ENCODE measurements at places on chromosomes 5 and 9. TPM values are rescaled to one million over a fixed set of nuclear protein-coding genes. Genes with fewer than 3 reads are reported as not detected.

The PDE8B gene
- total RNA-seq = under 0.01 TPM

The PCDHB10 gene
- 0.18 TPM for total RNA-seq

DNA sequence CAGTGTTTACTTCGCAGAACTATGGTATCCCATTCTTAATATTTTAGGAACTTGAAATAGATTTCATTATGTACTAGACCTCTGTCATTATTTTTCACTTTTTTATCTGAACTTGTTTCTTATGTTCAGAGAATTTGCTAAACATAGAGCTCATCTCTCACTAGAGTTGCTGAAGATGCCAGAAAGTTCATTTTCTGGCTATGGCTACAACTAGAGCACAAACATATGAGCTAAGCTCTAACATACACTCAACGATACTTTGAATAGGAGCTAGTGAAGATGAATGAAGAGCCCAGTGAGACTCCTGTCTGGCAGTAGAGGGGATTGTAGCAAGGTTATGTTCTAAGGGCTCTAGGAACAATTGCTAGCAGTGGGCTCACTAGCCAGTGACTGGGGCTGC lies 582.2 kb downstream of the KIF4B start:
- no peaks in the 10 kb centered on the region for H3K27me3 ChIP-seq
- no peak for DNase-seq
- H3K27ac ChIP-seq = no peak overlapping the region
- no peaks in the 10 kb centered on the region for H3K4me1 ChIP-seq
- no peaks in the 10 kb centered on the region for H3K36me3 ChIP-seq

- no peaks in the 10 kb centered on the region for H3K4me1 ChIP-seq
- H3K27ac ChIP-seq = no peak overlapping the region
- H3K36me3 ChIP-seq = no peaks in the 10 kb centered on the region
- peak; percentile 11 for DNase-seq
- H3K27me3 ChIP-seq = no peaks in the 10 kb centered on the region
Measured at GRCh38 chr5:131460867-131461572, 174.0 kb downstream of the RAPGEF6 start.

GRCh38 chr5:124289130-124289529 lies 457.3 kb downstream of the ZNF608 start:
- no peak for DNase-seq
- peaks cover 5% of the 10 kb centered on the region for H3K27me3 ChIP-seq
- no peaks in the 10 kb centered on the region for H3K36me3 ChIP-seq
- H3K27ac ChIP-seq = no peak overlapping the region
- no peak overlapping the region for H3K4me3 ChIP-seq

- no peak overlapping the region for H3K27ac ChIP-seq
- H3K36me3 ChIP-seq = no peaks in the 10 kb centered on the region
- no peaks in the 10 kb centered on the region for H3K4me1 ChIP-seq
- no peaks in the 10 kb centered on the region for H3K27me3 ChIP-seq
Measured at GRCh38 chr5:118963169-118963568, 25.2 kb downstream of the DTWD2 start.

The WNK2 gene
- not detected for total RNA-seq

Data from IMR-90 (cell line).